ENCODE measurements at places on chromosomes 7 and 10. TPM values are rescaled to one million over a fixed set of nuclear protein-coding genes. Genes with fewer than 3 reads are reported as not detected.

The DENND10 gene
- polyA plus RNA-seq: 37.7 TPM

The KIAA1549 gene
- 0.33 TPM for polyA plus RNA-seq

The TAF3 gene
- 3.6 TPM for polyA plus RNA-seq

The CUL1 gene
- polyA plus RNA-seq: 25.7 TPM

The IDI1 gene
- 80.5 TPM for polyA plus RNA-seq

The TMEM178B gene
- polyA plus RNA-seq: not detected

The AOAH gene
- 2.4 TPM for polyA plus RNA-seq

The ITIH5 gene
- polyA plus RNA-seq: 0.60 TPM

The MICU1 gene
- polyA plus RNA-seq: 26.4 TPM

The GRID1 gene
- polyA plus RNA-seq: not detected

The PNLIPRP1 gene
- not detected for polyA plus RNA-seq

The ST8SIA6 gene
- 0.54 TPM for polyA plus RNA-seq

The ZP3 gene
- polyA plus RNA-seq: 0.43 TPM

The MBL2 gene
- polyA plus RNA-seq: 128 TPM

The LLCFC1 gene
- polyA plus RNA-seq: not detected

The AGMO gene
- polyA plus RNA-seq: 21.6 TPM

Measured in liver (tissue), 10 donors.